Adrenal gland (tissue), 19 donors: ENCODE measurements at places on chromosomes 7 and 10. TPM values are rescaled to one million over a fixed set of nuclear protein-coding genes. Genes with fewer than 3 reads are reported as not detected.

DNA sequence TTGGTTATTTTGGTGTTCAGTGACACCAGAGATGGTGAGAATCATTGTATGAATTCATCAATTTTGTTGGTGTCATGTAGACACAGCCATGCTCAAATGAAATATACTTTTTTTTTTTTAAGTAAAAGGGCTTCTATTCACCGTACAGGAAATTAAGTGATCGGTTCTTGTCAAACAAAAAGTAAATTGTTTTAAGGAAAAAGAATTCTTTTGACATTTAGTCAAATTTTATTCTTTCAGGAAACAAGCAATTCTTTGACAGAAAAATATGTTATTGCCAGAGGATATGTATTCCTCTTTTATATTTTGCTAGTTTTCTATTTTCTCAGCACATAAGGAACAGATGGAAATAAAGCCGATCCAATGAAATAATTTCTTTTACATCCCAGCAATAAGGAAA is 551.9 kb downstream of the MAGI2 start:
- DNase-seq: no peak

- peak; percentile 72 for DNase-seq
These were observed 9.5 kb downstream of the ANKRD1 start for GRCh38 chr10:90911133-90912051.

DNA sequence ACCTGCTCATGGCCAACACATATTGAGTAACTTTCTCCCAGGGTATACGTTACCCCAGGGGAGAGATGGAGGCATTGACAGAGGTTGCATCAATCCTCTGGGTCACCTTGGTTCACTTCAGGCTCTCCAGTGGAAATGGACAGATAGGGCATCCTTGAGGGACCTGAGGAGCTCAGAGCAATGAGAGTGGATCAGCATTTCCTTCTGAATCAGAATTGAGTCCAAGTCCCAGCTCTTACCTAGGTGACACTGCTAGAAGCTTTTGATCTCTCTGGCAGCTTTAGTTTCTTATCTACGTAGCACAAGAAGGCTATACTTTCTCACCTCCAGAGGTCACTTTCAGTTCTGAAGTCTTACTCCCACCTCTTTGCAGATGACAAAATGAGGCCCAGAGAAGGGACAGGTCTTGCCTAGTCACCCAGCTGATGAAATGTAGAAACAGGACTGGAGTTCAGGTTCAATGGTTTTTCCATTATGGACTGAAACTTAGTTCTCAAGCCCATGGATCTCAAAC is 35.2 kb downstream of the PANK1 start:
- no peak for DNase-seq

DNA sequence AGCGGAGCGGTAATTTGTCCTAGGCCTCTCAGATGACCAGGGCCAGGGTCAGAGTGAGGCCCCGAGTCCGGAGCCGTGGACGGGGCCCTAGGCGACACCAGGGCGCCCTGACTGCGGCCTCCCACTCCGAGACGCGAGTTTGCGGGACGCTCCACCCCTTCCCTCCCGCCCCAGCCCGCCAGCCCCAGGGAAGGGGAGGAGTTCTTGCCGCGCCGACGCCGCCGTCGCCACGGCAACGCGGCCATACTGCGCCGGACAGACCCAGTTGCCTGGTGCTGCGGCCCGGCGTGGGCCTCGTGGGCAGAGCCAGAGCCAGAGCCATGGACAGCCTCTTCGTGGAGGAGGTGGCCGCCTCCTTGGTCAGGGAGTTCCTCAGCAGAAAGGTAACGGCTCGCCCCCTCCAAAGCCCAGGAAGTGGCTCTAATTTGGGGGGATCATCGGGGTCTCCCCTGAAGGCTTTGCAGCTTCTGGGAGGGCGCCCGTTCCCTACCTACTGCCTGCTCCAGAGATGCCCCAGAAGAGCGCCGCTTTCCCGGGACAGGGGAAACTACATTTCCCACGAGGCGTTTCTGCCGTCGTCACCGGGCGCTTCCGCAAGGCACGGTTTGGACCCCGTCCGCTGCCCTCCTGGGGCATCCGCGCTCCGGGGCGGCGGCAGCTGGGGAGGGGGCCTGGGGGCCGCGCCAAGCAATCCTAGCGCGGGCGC is at the start of gene MINDY4:
TSS of gene MINDY4 (plus strand) at position 244 of the 706 bp plus-strand sequence. CDS start at position 321, 77 bp downstream.
- DNase-seq: peak; percentile 89

- DNase-seq: no peak
These were observed 21.1 kb downstream of the PON1 start for GRCh38 chr7:95303013-95303905.

DNA sequence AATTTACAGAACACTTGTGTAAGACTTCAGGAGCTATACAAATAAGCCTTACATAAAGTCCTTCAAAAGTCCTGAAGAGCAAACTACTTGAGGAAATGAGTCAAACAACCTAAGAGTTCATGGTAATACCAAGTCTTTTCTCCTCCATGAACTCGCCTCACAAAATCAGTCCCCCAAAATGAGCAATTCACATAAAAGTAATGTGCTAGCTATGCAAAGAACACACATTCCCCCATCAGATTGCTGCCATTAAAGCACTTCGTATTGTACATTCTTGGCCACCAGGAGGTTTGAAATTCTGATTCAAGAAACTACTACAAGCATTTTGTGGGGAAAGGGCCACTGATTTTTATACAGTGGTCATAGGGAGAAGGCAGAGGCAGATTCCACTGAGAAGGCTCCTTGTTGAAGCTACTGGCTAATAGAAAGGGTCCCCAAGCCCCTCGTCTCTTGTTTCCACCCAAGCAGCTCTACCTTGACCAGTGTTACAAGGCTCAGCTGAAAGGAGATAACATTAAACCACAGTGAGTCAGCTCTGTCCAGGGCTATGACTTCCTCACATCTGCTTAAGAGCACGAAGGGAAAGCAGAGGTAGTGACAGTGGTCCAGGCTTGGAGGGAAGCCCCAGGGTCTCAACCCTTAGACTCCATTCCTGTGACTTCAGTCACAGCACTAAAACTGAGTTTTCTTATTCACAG is 115.2 kb upstream of the CDK1 start:
- DNase-seq: no peak

DNA sequence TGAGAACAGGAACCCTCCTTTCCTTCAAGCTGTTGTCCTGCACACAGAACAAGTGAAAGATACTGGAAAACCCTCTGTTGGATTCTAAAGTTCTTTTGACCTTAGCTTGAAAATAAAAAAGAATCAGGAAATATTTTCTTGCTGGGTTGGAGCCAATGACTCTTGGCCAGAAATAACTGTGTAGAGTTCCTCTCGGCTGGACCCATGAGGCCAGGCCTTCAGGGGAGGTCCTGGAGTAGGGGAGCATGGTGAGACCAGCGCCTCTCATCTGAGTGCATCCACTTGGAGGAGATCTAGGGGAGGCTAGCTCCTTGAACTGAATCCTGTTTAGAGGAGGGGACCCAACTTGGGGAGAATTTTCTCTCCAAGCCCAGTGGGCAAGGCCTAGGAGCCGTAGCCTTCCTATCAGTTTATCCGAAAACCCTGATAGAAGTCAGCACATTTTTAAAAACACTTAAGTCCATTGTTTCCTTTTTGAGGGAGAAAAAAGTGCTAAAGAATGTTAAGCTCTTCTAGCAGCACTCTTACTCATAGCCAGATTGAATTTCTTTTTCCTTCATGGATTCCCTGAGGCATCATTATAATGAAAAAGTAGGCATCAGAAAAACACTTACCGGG is 635.7 kb upstream of the ANKRD30A start:
- no peak for DNase-seq

- DNase-seq: no peak
These were observed 23.9 kb upstream of the ZNF107 start for GRCh38 chr7:64642046-64642445.

GRCh38 chr10:22630234-22631174 is 83.9 kb downstream of the PIP4K2A start:
- DNase-seq: no peak

DNA sequence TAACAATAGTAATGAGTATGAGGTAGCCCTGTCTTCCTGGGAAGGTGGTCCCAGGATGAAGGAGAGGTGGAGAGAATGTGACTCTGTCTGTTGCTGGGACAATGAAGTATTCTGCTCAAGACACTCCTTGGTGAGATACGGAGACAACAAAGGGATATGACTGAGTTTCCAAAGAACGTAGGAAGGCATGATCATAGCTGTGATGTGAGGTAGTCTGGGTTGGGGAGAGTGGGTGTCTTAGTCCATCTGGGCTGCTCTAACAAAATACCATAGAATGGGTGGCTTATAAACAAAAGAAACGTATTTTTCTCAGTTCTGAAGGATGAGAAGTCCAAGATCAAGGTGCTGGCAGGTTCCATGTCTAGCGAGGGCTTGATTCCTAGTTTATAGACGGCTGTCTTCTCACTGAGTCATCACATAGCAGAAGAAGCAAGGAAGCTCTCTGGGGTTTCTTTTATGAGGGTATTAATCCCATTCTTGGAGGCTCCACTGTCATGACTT is 84.9 kb upstream of the RHOBTB1 start:
- no peak for DNase-seq

GRCh38 chr10:6781133-6781770 is 201.2 kb upstream of the PRKCQ start:
- no peak for DNase-seq

GRCh38 chr10:45253183-45253914 is 62.1 kb downstream of the OR13A1 start:
- DNase-seq: no peak

DNA sequence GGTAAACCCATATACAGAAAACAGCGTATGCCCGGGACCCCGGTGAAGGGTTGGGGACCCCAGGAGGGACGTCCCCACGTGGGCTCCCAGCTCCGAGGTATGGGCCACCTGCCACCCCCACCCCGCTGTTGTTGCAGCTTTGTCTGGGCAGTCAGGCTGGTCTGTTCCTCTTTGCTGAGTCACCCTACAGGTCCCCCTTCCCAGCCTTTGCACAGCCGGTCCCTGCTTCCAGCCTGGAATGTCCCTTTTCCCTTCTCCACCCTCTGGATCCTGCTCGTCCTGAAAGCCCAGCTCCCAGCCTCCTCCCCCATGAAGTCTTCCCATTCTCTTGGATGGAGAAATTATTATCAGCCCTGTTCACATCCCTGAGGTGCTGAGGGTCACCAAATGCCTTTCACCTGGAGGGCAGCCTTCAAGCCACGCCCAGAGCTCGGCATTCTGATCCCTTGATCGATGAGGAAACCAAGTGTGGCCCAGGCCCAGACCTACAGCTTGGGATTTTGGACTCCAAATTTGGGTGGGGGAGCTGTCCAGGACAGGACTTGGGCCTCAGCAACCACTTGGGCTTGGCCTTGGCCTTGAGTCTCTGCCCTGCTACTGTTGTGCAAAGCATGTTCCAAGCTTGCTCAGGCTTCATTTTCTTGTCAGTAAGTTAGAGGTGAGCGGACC is 2.6 kb downstream of the CLDN4 start:
- no peak for DNase-seq

- no peak for DNase-seq
These were observed 345.1 kb downstream of the ARL4A start for GRCh38 chr7:13032576-13032975.

DNA sequence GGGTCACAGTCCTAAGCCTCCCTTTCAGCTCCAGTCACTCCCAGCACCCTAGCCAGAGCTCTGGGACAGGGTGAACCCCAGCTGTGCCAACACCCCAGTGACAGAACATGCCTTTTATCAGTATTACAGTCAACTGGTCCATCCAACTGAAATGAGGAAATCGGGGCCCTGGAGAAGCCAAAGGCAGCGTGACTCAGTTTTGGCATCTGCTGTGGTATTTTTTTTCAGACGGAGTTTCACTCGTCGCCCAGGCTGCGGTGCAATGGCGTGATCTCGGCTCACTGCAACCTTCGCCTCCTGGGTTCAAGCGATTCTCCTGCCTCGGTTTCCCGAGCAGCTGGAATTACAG is 3.4 kb upstream of the CLDN15 start:
- peak; percentile 20 for DNase-seq

DNA sequence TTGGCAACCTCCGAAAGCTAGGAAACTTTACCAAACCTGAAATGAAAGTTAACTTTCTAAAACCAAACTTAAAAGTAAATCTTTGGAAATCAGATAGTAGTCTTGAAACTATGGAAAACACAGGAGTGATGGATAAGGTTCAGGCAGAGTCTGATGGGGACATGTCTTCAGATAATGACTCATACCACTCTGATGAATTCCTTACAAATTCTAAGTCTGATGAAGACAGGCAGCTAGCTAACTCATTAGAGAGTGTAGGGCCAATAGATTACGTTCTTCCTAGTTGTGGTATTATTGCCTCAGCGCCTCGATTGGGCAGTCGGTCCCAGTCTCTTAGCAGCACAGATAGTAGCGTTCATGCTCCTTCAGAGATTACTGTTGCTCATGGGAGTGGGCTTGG is 45.9 kb downstream of the MCMBP start:
- DNase-seq: no peak

GRCh38 chr10:79559726-79560125 is 481 bp downstream of the SFTPA2 start:
- no peak for DNase-seq

- no peak for DNase-seq
These were observed 751 bp downstream of the PAX2 start for GRCh38 chr10:100745882-100746783.

GRCh38 chr7:37100735-37101331 is 347.8 kb downstream of the ELMO1 start:
- DNase-seq: no peak

GRCh38 chr7:108395426-108395825 is 60.8 kb downstream of the NRCAM start:
- no peak for DNase-seq

The TAS2R41 gene
- not detected for total RNA-seq

The NYAP1 gene
- 3.4 TPM for total RNA-seq

The ST8SIA6 gene
- total RNA-seq: 0.19 TPM

The CCL26 gene
- not detected for total RNA-seq

The ADAM8 gene
- total RNA-seq: 1.8 TPM

The TDRD1 gene
- total RNA-seq: not detected

The TAS2R5 gene
- total RNA-seq: not detected

The SERPINE1 gene
- total RNA-seq: 18.0 TPM

The CPVL gene
- 41.7 TPM for total RNA-seq

The JCAD gene
- 20.0 TPM for total RNA-seq

The CYP26C1 gene
- total RNA-seq: 0.19 TPM

The CFAP46 gene
- total RNA-seq: 0.85 TPM

The TAS2R16 gene
- not detected for total RNA-seq

The OR2A7 gene
- total RNA-seq: 1.4 TPM
